Type B pancreatic cell (in vitro differentiated cells): ENCODE measurements at places on chromosomes 6 and 20. TPM values are rescaled to one million over a fixed set of nuclear protein-coding genes. Genes with fewer than 3 reads are reported as not detected.

ZFP64 gene
- total RNA-seq: 22.0 and 24.1 TPM in 2 replicates

IRAK1BP1 gene
- total RNA-seq: 4.4 and 7.0 TPM in 2 replicates

WFDC10B gene
- not detected in 2 replicates for total RNA-seq

- H3K4me1 ChIP-seq: peaks cover 22% of the 10 kb centered on the region
- H3K27me3 ChIP-seq: no peaks in the 10 kb centered on the region
- H3K4me3 ChIP-seq: no peak overlapping the region
- DNase-seq: no peak
- H3K27ac ChIP-seq: no peak overlapping the region
- no peaks in the 10 kb centered on the region for H3K36me3 ChIP-seq
Measured at GRCh38 chr6:26215585-26216358, 128.5 kb downstream of the HFE start.

DNA sequence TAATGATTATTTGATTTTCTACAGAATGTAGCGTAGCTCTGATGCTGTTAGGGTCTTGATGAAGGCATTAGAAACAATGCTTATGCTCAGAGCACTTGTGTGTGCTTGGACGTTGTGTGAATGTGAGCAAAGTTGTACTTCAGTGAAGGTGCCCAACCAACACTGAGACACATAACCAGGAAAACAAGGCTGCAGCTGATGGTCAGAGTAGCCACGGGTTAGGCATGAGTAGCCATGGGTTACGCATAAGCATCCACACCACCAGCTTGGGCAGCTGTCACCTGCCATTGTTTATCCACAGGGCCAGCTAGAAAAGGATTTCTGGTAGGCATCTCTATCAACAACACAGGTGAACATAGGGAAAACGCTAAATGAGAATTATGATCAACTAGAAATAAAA is 326.6 kb downstream of the NRN1 start:
- no peak overlapping the region for H3K4me3 ChIP-seq
- peaks cover 16% of the 10 kb centered on the region for H3K4me1 ChIP-seq
- no peaks in the 10 kb centered on the region for H3K36me3 ChIP-seq
- H3K27ac ChIP-seq: no peak overlapping the region
- DNase-seq: no peak

DNA sequence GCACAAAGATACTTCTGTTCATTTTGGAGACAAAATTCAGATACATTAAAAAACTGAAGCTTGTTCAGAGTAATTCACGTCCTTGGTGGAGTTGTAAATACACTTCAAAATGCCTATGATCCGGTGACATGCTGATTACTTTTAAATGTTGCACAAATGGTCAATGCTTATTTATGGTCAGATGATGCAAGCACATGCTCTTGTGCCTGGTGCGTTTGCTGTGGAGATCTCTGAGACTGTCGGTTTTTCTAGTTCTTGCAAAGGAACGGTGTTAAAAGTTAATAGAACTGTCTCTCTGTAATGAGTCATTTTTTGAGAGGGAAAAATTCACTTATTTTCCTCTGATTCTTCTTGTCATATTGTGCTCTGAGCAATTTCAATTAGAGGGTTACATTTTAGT is 45.2 kb upstream of the EDN3 start:
- no peak overlapping the region for H3K4me3 ChIP-seq
- H3K4me1 ChIP-seq: peaks cover 18% of the 10 kb centered on the region
- DNase-seq: no peak

- no peak overlapping the region for H3K4me3 ChIP-seq
- H3K27ac ChIP-seq: no peak overlapping the region
- peaks cover 10% of the 10 kb centered on the region for H3K36me3 ChIP-seq
- peaks cover 3% of the 10 kb centered on the region for H3K4me1 ChIP-seq
Measured at GRCh38 chr6:118940770-118941169, 5.8 kb upstream of the MCM9 start.

DNA sequence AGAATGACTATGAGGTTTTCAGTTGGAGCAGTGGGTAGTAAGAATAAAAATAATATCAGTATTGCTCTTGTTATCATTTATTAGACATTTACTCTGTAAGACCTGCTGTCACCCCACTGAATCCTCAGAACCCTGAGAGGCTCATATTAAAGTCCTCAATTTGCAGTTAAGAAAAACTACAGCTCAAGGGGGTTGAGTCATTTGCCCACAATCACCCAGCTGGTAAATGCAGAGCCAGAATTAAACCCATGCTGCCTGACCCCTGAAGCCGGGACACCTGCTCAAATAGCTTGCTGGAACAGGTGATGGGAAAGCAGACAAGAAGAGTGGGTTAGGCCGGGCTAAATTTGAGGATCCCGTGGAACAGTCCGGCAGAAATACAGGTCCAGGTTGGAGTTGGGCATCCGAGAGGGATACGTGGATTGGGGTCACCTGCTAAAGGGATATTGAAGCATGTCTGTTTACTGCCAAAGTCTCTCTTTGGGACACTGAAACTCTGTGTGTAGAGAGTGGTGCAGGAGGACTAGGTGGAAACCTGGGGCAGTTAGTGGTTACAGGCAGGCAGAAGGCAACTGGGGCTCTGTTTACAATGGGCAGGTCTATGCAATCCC is 344.1 kb downstream of the CDC5L start:
- H3K4me3 ChIP-seq: no peak overlapping the region
- H3K4me1 ChIP-seq: peaks cover 7% of the 10 kb centered on the region
- no peaks in the 10 kb centered on the region for H3K27me3 ChIP-seq
- H3K36me3 ChIP-seq: no peaks in the 10 kb centered on the region
- no peak overlapping the region for H3K27ac ChIP-seq

DNA sequence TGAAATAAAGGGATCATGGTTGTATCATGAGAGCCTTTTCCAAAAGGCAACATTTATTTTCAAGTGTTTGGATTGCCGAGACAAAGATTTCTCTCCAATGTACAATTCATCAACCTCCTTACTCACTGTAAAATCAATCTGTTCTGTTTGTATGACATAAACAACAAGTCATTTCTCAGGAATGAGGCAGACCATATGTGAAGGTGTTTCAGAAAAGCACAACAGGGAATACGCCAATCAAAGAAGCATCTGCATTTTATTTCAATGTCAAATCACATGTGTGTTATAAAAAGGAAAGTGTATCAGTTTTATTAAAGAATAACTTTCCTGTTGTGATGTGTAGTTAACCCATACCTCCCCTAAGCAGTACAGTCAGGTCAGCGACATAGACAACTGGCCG is 653.7 kb downstream of the TFAP2A start:
- H3K27me3 ChIP-seq: no peaks in the 10 kb centered on the region

DNA sequence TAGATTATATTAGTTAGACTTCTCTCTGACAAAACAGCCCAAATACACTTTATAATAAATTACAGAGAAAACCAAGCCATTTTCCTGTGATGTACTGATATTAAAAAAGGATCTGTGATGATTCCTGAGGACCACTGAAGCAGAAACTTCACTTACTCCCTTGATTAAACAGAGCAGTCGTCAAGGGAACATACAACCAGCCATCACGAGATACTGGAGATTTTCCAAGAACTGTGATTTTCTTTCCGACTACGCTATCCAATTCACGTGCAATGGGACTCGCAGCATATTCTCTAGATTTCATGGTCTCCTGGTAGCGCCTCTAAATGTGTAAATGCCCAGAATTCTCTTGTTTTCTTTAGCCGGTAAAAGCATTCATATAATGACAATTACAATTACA is 377.4 kb downstream of the PHF3 start:
- H3K4me1 ChIP-seq: peaks cover 18% of the 10 kb centered on the region
- no peak for DNase-seq
- no peak overlapping the region for H3K4me3 ChIP-seq
- H3K27me3 ChIP-seq: no peaks in the 10 kb centered on the region
- H3K36me3 ChIP-seq: no peaks in the 10 kb centered on the region
- no peak overlapping the region for H3K27ac ChIP-seq

- H3K4me1 ChIP-seq: peaks cover 26% of the 10 kb centered on the region
- no peak for DNase-seq
- H3K36me3 ChIP-seq: peaks cover 4% of the 10 kb centered on the region
- peak overlapping the region; percentile 6 for H3K27ac ChIP-seq
- no peaks in the 10 kb centered on the region for H3K27me3 ChIP-seq
Measured at GRCh38 chr6:37259191-37259590, 1.2 kb upstream of the TMEM217 start.

DNA sequence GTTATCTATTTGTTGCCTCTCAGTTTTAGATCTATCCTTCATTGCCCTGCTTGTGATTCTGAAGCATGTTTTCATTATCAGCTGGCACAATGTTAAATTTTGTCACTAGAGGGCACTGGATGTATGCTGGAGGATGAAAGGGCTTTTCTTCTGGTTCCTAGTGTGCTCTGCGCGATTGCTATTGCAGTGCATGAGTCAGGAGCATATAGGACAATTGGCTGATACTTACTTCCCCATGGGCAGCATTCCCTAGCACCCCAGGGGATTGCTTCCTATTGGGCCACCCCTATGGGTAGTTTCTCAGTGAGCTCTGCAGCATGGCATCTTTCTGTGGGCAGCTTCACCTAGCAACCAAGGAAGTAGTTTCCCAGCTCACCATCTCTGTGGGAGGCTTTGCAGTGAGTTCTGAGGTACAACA is 280.3 kb upstream of the SYNCRIP start:
- no peaks in the 10 kb centered on the region for H3K36me3 ChIP-seq
- no peaks in the 10 kb centered on the region for H3K4me1 ChIP-seq
- no peak overlapping the region for H3K27ac ChIP-seq
- DNase-seq: no peak

DNA sequence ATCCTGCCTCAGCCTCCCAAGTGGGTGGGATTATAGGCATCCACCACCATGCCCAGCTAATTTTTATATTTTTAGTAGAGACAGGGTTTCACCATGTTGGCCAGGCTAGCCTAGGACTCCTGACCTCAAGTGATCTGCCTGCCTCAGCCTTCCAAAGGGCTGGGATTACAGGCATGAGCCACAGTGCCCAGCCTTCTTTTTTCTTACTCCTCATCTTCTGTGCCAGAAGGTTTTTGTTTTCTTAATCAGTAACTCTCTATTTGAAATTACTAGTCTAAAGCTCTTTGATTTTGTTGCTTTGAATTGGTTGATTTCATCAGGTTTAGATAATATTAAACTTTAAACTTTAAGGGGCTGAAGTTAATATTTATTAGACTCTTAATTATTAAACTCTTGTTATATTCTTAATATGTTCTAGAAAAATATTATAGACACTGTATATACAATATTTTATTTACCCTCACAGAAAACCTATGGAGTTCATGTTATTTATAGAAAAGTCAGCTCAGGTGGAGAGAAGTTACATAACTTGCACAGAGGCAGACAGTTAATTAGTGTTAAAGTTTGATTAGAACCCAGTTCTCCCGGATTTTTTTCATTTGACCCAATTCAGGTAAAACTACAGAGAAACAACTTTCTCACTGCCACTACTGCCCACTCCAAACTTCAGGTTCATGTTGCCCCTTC is 177.4 kb upstream of the SGK1 start:
- H3K27ac ChIP-seq: no peak overlapping the region
- no peak for DNase-seq
- H3K27me3 ChIP-seq: no peaks in the 10 kb centered on the region
